SJSA1 (cell line): ENCODE measurements at places on chromosomes 5 and 9. TPM values are rescaled to one million over a fixed set of nuclear protein-coding genes. Genes with fewer than 3 reads are reported as not detected.

Gene CTNND2
- 0.03 TPM in 1 of 2 replicates, not detected in the other for total RNA-seq

Gene LRRC70
- total RNA-seq = 0.71 and 1.1 TPM in 2 replicates

Gene TSTD2
- 11.9 and 16.2 TPM in 2 replicates for total RNA-seq

Gene CNTNAP3
- 0.13 TPM in 1 of 2 replicates, not detected in the other for total RNA-seq

Gene SLC4A9
- not detected in 2 replicates for total RNA-seq

Gene BHMT2
- total RNA-seq = not detected in 2 replicates

Gene HNRNPK
- total RNA-seq = 473 and 646 TPM in 2 replicates

Gene CCL28
- 0.18 TPM in 1 of 2 replicates, not detected in the other for total RNA-seq

- DNase-seq = no peak
These were observed at the start of the genes BHMT2 and DMGDH for GRCh38 chr5:79069488-79070349. TSS of gene BHMT2 (plus strand) at chr5:79069767. CDS start at chr5:79069783, 16 bp downstream. TSS of gene DMGDH (minus strand) at chr5:79069674. CDS start at chr5:79069620, 54 bp downstream.

GRCh38 chr5:123696921-123697341 lies 185.0 kb downstream of the CSNK1G3 start:
- DNase-seq = no peak

- no peak for DNase-seq
These were observed 24.2 kb upstream of the TMEM171 start for GRCh38 chr5:73096239-73096575.

GRCh38 chr9:135083831-135084230 lies 3.6 kb upstream of the OLFM1 start:
- no peak for DNase-seq
